Stimulated activated CD4-positive, alpha-beta T cell treated with anti-CD3 and anti-CD28 coated beads, TNF-alpha, amount 100 ng/mL, for 1 hour (primary cell): ENCODE measurements at places on chromosomes 6 and 20.
A peak's percentile ranks its signal among the peaks of the same experiment; 100 is the strongest.

- no peak for DNase-seq
Observed at GRCh38 chr6:32816746-32817204, at the start of gene HLA-DOB. Gene HLA-DOB (minus strand): TSS chr6:32817002. CDS start chr6:32816951, 51 bp downstream.

- no peak for DNase-seq
Observed at GRCh38 chr6:50849796-50850180, 31.1 kb downstream of the TFAP2B start.

- DNase-seq, result no peak
Observed at GRCh38 chr6:53441035-53441493, 92.3 kb upstream of the ELOVL5 start.

DNA sequence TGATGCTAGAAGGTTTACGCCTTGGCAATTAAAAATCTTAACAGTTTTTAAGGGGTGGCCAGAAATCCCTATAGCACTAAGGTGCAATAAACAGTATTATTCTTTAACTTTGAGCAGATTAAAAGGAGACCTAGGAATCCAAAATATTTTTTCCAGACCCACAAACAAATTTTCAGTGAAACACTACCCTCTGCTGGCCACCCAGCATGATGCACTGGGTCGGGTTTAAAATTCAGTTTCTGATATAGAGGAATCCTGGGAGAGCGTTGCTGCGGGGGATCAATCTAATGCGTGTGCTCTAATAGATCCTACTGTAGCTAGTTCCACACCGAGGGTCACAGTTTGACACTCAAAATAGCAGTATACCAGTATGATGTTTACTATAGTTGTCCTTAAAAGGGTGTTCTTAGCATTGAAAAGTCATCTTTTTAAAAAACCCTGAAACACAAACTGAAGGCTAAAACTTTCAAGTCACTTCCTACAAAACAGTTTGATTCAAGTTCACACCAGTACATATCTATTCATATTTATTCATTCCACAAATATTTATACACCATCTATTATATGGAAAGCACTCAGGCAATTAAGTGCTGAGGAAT is 10.2 kb downstream of the UBE3D start:
- no peak for DNase-seq

- DNase-seq, result no peak
Observed at GRCh38 chr6:14831937-14832336, 413.9 kb upstream of the JARID2 start.

GRCh38 chr6:52293067-52293466 is 8.5 kb upstream of the MCM3 start:
- no peak for DNase-seq

GRCh38 chr6:98992535-98992934 is 44.8 kb upstream of the FBXL4 start:
- no peak for DNase-seq

GRCh38 chr6:111972745-111973117 is 81.2 kb upstream of the CCN6 start:
- no peak for DNase-seq

GRCh38 chr6:10633216-10633615 is 61.2 kb downstream of the C6orf52 start:
- DNase-seq, result no peak

DNA sequence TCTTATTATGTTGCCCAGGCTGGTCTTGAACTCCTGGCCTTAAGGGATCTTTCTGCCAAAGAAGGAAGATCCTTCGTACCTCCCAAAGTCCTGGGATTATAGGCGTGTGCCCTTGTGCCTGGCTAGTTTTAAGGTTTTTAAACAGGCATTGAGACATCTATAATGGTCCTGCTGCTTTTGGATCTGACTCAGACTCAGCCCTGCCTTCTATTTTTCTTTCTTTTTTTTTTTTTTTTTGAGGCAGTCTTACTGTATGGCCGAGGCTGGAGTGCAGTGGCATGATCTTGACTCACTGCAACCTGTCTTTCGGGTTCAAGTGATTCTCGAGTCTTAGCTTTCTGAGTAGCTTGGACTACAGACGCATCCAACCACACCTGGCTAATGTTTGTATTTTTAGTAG is 73.7 kb downstream of the PHF20 start:
- DNase-seq, result no peak

- DNase-seq, result no peak
Observed at GRCh38 chr6:69732640-69733039, 64.2 kb downstream of the LMBRD1 start.

- no peak for DNase-seq
Observed at GRCh38 chr20:47718398-47718797, 66.9 kb downstream of the SULF2 start.

- no peak for DNase-seq
Observed at GRCh38 chr6:80173411-80173810, 66.9 kb downstream of the BCKDHB start.

- DNase-seq, result no peak
Observed at GRCh38 chr6:108969776-108970175, 121.6 kb downstream of the ARMC2 start.

DNA sequence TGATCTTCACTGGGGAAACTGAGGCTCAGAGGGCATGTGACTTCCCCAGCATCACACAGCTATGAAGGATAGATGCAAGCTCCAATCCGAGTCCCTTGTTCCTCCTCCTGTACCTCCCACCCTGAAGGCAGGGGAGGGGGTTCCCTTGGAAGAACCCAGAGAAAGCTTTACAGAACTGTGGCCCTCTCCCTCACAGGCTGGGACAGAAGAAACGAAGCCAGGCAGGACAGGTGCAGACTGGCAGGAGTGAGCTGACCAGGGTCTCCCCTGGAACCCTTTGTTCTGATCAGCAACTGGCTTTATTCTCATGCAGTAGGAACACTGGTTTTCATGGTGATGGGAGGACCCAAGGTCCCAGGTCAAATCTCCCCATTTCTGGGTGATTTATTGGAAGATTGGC is 90.2 kb downstream of the TMEM242 start:
- DNase-seq, result no peak

GRCh38 chr20:53050338-53050737 is 78.2 kb downstream of the TSHZ2 start:
- DNase-seq, result no peak

- no peak for DNase-seq
Observed at GRCh38 chr6:129875610-129876520, 14.8 kb upstream of the TMEM244 start.

- no peak for DNase-seq
Observed at GRCh38 chr6:124655866-124656265, 306.4 kb upstream of the RNF217 start.

DNA sequence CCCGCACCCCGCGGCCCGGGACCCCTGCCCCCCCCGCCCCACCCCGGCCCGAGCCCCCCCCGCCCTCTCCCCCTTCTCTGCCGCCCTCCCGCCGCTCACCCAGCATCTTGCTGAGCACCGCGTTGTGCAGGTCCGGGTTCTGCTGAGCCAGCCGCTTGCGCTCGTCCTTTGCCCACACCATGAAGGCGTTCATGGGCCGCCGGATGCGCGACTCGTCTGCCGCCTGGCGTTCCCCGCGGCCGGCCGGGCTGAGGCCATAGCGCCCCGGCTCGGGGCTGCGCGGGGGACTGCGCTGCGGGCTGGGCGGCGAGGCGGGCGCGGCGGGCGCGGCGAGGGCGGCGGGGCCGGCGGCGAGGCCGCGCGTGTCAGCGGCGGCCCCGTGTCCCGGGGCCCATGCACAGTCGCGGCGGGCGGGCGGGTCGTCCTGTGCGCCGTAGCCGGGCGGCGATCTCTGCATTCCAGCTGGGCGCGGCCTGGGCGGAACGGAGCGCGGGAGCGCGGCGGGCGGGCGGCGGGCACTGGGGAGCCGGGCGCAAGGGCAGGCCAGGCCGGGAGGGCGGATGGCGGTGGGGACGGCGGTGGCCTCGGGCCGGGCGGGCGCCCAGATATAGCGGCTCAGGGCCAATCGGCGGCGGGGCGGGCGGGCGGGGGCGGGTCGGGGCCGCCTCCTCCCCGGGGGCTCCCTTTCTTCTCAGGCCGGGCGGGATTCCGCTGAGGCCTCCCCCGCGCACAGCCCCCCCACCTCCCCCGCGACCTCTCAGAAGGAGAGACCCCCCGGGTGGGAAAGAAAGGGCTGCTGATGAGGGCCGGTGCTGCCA is at the start of gene SOX18:
TSS of gene SOX18 (minus strand) at position 580 of the 818 bp plus-strand sequence. CDS start at position 457, 123 bp downstream.
- no peak for DNase-seq

DNA sequence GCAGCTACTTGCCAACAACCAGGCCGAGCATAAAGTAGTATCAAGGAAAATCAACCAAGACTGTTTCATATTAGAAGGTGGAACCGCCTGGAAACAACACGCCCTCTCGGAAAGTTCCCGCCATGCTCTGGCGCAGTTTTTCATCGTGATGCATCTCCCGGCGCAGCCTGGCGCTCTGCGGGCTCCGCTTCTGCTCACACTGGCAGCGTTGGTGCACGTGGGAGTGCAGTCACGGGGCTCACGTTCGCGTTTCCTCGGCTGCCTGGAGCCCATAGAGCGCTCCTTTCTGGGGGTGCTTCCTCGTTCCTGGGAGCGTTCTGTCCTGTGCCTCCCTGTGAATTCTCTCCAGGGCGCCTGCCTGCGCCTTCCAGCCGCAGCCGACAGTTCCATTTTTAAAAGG is 227.3 kb downstream of the TBXT start:
- DNase-seq, result no peak

DNA sequence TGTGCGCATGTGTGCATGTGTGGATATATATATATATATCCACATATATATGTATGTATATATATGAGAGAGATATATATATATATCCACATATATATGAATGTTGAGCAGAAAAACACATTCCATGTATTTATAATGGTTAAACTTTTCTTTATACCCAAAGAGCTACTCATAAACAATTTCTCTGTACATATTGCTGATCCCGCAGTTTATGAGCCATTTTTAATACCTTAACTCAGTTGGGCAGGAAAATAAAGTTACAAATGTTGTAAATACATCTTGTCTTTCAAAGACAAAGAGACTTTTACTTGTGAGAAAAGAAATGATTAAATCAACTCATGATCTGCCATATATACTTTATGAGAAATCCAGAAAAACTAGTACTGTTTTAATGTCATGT is 18.1 kb upstream of the EPHA7 start:
- no peak for DNase-seq

DNA sequence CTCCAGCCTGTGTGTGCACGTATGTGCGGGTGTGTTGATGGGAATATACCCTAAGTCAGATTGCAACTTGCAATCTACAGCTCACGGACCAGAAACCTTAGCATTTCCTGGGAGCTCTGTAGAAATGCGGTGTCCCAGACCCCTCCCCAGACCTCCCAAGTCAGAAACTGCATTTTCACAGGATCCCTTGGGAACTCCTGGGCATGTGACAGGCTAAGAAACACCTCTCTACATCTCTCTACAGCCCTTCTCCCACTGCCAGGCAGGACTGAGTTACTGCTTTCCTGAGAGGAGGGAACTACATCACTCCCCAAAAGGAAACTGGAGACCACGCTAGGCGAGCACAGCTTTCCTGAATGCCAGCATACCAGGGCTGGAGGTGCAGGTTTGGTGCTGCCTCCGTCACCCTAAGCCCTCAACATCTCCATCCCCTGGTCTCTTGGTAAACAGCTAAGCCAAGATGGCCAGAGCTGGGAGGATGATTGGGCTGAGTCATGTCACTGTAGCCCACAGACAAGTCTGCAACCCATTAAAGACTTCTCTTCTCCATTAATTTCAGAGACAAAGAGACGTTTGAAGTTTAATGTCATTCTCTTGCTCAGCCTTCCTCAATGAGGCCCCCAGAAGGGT is 194.4 kb downstream of the BMP7 start:
- DNase-seq, result no peak

- no peak for DNase-seq
Observed at GRCh38 chr6:142633317-142633716, 311.7 kb downstream of the HIVEP2 start.

- DNase-seq, result no peak
Observed at GRCh38 chr20:38387953-38388352, 41.7 kb downstream of the LBP start.

DNA sequence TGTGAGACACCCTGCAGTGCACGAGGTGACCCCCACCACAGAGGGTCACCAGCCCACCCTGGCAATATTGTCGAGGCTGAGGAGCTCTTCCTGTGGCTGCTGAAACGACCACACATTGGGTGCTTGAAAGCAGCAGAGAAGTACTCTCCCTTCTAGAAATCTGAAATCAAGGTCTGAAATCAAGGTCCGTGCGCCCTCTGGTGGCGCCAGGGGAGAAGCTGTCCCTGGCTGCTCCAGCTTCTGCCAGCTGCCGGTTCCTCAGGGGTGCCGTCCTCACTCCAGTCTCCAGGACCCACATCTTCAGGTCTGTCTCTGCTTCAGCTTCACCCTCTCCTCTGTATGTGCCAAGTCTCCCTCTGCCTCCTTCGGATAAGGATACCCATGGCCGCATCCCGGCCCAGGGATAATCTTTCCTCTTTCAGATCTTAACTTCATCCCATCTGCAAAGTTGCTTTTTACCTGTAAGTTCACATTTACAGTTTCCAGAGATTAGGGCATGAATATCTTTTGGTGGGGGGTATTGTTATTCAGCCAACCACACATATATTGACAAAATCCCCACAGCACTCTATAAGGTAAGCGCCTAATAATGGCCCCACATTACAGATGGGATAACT is 108.3 kb upstream of the PHACTR3 start:
- DNase-seq, result peak; percentile 5

- no peak for DNase-seq
Observed at GRCh38 chr20:39263076-39263475, 300.9 kb downstream of the DHX35 start.

DNA sequence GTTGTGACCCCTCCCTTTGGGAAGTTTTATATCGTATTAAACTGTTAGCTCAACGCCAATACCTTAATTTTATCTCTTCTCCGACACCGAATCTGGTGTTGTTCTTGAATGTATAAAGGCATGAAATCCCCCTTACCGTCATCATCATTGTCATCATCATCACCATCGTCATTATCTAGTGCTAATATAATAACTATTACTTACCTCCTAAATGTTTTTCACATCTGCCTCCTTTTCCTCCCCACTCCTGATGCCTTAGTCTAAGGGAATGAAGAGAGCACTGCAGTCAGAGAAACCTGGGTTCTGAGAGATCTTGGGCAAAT is 677 bp upstream of the ZBTB24 start:
- no peak for DNase-seq

DNA sequence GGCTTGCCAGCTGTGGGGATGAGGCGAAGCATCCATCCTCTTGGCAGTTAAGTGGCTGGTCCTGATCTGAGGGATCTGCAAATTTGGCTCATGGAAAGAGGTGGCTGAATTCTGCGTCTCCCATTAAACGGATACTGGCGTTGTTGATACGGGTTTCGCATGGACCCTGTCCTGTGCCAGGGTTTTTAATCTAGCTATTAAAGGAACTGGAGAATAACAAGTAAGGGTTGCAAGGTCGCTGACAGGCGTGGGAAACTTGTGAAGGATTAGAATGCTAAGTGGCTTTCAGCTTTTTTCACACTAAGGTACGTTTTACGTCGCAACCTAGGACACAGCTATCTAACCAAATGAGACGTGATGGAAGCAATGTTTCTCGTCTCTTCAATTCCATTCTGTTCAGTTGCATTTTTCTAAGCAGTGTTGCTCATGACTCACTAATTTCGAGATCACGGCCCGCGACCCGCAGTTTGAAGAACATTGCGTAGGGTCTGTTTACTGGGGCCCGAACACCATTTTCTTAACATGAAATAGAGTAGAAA is 852 bp downstream of the GMNN start:
- no peak for DNase-seq

- no peak for DNase-seq
Observed at GRCh38 chr20:17262786-17263185, 35.9 kb downstream of the PCSK2 start.

- no peak for DNase-seq
Observed at GRCh38 chr6:144710207-144710606, 425.1 kb downstream of the UTRN start.
